GF-D8 (cell line): ENCODE measurements at places on chromosomes 2 and 18.

DNA sequence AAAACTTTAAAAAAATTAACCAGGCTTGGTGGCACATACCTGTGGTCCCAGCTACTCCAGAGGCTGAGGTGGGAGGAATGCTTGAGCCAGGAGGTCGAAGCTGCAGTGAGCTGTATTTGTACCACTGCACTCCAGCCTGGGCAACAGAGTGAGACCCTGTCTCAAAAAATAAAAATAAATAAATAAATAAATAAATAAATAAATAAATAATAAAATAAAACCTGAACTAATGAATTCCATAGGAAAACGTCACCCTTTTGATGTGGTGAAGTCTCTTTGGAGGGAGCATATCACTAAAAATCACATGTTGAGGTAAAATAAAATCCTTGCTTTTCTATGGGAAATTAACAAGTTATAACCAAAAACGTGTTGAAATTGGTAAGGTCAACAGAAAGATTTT lies 29.6 kb upstream of the ITGAV start:
- DNase-seq: no peak

DNA sequence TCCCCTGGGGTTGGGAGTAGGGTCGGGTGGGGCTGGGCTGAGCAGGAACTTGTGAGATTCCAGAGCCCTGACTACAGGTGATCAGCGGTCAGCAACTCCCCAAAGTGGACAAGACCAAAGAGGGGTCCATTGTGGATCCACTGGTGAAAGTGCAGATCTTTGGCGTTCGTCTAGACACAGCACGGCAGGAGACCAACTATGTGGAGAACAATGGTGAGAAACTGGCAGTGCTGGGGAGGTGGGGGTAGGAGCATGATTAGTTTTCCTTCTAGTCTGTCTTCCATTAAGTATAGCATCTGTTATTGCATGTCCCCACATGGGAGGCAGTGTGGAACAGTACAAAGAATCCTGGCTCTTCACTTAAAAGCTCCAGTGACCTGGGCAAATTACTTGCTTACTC lies 23.7 kb downstream of the ZNF142 start:
- no peak for DNase-seq

DNA sequence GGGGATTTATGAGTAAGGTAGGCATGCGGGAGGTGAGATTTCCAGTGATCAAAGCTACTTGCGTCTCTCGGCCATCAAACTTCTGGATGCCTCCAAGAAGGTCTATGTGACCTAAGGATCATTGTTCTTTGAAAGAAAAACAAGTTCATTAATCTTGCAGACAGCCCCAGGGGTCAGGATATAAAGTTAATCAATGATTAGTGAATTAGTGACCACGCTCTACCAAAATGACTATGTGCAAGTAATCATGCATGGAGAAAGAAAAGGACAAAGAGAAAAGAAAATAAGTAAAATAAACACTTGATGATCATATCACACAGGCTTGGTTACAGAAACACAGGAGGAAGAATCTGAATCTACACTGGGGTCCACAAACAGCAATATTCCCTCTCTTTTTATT lies 42.5 kb upstream of the BCL11A start:
- no peak for DNase-seq

- DNase-seq: no peak
Measured at GRCh38 chr18:5841518-5841917, 53.8 kb downstream of the TMEM200C start.

GRCh38 chr2:178529194-178529593 lies 48.9 kb downstream of the PLEKHA3 start:
- DNase-seq: no peak

- DNase-seq: no peak
Measured at GRCh38 chr2:79383681-79384080, 129.2 kb upstream of the CTNNA2 start.

DNA sequence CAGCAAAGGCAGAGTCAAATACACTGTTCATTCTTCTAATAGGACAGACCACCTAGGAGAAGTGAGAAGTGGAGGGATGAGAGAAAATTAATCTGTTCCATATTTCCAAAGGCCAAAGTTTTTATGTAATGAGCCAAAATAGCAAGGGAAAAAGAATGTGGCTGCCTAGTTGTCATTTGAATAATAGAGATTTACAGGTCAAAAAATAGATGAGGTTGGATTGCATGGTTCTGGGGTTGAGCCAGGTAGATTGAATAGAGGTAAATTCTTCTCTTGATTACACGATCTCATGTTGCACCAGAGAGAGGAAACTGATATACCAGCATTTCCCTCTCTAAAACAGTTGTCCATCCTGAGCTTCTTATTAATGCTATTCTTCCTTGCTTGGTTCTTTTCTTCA lies 325.8 kb downstream of the CCDC178 start:
- no peak for DNase-seq

DNA sequence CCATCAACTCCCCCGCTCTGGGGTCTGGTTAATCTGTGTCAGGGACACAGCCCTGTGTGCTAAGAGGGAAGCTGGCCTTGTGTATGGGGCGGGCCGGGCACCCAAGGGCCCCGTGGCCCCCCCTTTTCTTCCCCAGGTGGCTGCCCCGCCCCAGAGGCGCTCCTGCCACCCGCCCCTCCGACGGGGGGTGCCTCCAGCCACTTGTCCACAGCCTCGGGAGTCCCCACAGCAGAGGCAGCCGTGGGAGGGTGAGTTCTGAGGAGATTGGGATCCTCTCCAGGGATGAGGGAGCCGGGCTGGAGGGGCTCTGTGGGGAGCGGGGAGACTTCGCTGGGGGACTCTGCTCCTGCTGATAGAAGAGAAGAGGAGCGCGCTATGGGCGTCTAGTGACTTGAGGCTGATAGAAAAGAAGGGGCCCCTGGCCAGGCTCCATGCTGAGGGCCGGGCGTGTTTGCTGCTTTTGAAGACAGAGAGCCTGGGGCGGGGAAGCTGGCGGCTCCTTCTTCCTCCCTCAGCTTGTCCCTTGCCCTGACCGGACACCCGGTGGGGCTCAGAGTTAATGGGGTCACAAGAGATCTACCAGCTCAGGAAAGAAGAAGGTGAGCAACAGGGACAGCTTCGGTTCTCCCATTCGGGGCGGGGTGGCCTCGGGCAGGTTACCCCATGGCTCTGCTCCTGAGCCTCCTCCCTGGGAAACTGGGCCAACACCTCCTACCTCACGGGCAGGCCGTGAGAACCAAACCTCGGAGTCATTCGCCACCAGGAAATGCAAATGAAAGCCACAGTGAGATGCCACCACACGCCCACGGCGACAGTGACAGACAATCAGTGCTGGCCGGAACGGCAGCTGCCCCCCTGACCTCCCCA lies 89.4 kb upstream of the TAF1B start:
- DNase-seq: no peak

DNA sequence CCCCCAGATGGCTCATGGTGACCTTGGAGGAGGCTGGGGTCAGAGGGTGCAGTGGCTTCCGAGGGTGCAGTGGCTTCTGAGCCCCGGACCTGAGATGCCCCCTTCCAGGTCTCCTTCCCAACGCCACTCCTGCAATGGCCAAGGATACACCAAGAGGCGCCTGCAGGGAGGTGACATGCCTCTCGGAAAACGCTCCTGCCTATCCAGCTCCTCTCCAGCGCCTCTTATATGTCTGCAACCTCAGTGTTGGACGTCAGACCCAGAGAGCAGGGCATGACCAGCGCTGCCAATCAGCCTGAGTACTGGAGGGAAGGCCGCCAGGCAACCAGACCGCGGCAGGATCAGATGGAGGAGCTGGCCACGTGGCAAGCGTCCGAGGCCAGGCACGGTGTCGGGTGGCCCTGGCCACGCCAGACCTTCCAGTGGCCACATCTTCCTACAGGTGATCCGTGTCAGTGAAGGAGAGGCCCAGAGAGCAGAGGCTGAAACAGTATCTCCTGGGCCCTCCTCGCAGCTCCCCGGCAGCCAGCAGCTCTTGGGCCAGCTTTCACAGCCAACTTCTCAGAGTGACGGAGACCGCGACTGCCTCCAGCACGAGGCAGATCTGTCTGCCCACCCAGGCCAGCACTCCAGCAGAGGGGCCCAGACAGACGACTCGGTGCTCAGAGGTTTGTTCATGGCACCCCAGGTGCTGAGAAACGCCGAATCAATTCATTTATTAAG lies 199.5 kb upstream of the SALL3 start:
- no peak for DNase-seq

DNA sequence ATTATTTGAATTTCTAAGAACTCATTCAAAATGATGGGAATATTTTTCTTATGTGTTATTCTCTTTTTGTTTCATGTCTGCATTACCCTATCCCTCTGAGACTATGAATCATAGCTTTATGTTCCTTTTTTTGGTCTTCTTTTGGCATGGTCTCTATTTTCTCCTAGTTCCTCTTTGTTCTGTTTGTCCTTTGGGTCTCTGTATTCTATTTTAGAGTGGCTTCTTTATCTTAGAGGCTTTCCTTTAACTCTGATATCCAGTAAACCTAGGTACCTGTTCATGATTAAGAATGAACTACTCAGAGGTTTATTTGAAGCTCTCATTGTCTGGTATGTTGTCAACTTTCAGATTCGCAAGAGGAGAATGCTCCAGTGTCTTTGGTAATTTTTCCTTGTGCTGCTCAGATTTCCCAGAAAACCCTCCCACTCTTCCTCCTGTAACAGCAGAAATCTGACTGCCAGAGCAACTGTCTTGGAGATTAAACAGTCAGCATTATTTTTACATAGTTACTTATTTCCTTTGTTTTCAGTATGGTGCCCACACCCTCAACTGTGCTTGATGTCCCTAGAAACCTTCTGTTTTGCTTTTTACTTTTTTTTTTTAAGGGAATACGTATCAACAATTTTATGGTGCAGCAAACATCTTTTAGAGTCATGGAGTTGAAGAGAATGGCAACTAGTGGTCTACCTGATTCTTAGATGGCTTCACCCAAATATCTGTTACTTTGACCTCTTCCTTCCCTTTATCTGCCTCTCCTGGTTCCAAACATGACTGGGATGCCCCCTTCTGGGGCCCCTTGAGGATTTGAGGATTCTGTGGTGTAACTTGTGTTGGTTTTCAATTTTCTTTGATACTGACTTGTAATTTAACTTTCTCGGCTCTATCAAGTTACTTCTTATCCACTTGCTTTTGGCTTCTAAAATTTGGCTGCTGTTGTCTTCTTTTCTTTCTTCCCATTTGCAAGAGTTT lies 92.0 kb downstream of the DPP10 start:
- no peak for DNase-seq

- DNase-seq: no peak
Measured at GRCh38 chr2:59968441-59968840, 585.0 kb downstream of the BCL11A start.

DNA sequence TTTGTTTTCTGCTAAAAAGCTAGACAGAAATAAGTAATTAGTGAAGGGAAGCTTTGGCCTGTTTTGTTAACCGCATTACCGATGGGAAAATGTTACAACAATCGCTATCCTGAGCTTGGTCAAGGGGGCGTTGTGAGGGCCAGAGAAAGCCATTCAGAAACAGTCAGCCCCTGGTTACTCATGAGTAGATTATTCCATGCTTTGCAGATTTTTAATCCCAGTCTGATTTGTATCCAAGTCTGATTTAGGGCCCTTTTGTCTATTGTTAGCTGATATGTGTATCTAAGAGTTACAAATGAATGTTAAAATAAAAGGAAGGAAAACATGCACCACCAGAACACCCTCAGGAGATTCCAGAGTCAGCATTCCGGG lies 99.1 kb downstream of the PRPF40A start:
- DNase-seq: no peak

DNA sequence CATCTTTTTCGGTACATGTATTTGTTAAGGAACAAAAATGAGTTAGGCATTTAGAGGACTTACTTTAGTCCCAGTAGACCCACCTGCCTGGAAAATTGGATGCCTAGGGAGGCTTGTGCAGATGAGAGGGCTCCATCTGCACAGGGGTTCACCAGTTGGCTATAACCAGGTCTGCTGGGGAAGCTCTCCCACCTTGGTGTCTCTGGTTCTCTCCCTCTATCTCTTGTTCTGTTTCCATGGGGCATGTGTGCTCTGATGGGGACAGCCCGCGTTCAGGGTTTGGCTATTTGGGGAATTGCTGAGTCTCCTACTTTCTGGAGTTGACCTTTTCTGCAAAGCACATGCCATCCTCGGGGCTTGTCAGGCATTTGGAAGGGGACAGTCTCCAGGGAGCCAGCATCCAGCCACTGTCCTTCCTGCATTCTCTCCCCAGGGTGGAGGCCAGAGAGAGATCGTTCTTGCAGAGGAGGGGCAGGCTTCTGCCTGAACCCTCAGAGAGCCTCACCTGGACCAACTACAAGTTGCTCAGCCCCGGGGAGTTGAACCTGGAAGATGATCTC lies 157.3 kb downstream of the KLHL29 start:
- DNase-seq: no peak

DNA sequence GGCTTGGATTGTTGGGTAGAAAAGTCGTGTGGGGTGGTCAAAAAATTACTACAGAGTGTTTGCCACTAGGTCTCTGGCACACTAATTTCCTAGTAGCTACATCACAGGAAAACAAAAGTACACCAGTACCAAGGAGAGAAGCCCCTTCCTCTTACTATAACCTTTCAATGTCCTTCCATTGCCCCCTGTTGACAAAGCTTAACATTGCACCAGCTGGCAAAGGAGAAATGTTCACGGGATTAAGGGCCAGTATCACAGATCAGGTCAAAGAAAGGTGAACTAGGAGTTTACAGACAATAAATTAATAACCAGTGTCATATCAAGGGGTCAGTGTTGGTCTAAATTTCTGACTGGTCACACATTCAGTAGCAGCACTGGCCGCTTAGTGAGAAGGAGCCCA lies 1139.6 kb upstream of the FAM98A start:
- DNase-seq: no peak

GRCh38 chr2:11100976-11101375 lies 54.3 kb upstream of the SLC66A3 start:
- no peak for DNase-seq

DNA sequence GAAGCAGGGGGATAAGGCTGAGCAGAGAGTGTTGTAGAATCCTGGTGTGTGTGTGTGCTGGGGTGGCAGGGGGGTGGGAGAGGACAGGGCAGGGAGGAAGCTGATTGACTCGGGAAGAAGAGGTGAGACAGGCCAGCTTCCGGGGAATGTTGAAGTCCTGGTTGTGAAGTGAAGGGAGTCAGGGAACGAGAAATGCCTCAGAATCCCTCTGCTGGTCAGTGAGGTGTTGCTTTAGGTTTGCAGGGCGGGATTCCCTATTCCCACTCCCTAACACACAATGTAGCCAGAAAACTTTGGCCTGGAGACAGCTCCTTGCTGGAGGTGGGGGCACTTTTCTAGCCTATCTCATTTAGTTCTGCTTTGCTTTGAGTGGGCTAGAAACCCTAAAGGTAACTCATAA lies 265.1 kb downstream of the HAUS1 start:
- no peak for DNase-seq
